Activated CD4-positive, alpha-beta T cell treated with anti-CD3 and anti-CD28 coated beads, Interleukin-2, amount 50 U/mL, for 24 hours (primary cell): ENCODE measurements at places on chromosomes 11 and 22.

GRCh38 chr22:24937114-24937513 is 9.4 kb downstream of the LHFPL7 start:
- no peak for DNase-seq

- DNase-seq, result no peak
These were observed 609.9 kb downstream of the INSC start for GRCh38 chr11:15724601-15725000.

GRCh38 chr11:2791521-2792380 is 92.0 kb upstream of the KCNQ1OT1 start:
- DNase-seq, result no peak

- DNase-seq, result no peak
These were observed 26.6 kb upstream of the CRTAM start for GRCh38 chr11:122811721-122812120.

DNA sequence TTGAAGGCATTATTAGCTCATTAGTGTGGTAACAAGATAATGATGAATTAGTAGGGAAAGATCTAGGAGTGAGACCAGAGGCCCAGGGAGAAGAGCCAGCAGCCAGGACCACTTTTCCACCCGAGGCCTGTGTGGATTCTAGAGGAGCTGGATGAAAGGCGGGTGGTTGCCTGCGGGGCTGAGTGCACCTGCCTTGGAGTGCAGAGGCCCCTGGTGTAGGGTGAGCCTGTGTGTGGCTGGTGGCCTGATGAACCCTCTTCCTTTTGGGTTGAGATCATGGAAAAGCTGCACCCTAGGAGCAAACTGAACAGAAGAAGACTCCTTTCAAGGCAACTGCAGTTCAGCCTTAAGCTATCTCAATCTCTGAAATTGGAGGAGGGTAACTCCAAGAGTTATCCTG is 5.9 kb upstream of the TP53AIP1 start:
- no peak for DNase-seq

- no peak for DNase-seq
These were observed 385 bp downstream of the TST start for GRCh38 chr22:37018815-37019308.

DNA sequence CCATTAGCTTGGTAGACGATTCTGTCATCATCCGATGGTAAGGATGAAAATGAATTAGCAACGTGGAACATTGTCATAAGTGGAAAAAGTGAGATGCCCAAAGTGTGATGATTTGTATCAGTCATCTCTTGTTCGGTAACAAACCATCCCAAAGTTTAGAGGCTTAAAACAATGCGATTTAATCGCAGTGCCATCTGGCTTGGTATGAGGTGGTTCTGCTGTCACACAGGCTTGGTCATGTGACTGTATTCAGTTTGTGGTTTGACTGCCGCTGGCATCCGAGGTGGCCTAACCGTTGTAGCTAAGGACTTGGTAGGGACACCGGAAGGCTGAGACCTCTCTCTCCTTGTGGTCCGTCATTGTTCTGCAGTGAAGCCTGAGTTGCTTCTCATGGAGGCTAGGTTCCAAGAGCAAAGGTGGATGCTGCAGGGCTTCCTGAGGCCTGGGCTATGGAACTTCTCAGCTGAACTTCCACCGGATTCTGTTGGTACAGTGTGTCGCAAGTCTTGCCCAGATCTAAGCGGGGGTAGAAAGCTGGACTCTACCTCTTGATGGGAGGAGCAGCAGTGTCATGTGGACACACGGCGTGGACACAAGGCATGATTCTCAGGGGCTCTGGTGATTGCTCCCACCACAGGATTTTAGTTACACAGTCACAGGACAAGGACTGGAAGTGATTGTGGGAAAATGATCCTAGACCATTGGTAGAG is 36.3 kb downstream of the BCR start:
- DNase-seq, result peak; percentile 58

DNA sequence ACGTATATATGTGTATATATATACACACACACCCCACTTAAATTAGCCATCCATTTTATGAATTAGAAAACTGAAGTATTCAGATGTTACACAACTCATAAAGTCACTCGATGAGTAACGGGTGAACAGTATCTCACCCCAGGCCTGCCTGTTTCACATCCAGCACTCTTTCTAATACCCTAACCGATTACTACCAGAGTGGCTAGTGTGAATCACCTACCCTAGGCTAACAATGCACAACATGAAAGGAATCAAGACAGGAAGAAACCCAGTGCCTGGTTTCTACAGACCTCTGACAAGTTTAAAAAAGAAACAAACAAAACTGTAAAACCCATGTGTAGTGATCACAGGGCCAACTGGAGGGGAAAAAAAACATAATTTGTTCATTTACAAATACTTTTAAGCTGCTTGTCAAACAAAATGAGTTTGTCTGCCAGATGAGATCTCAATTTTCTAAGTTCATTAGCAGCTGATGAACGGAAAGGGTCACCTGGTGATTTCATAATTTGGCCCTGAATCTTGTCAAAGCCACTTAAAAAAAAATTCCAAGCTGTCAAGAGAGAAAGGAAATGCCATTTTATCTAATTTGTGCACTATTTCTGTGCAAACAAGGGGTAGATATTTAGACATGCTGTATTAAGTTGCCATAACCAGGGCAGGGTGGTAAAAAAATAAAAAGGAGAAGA is 134.8 kb downstream of the LARGE1 start:
- no peak for DNase-seq

- DNase-seq, result no peak
These were observed 3.1 kb downstream of the FOSL1 start for GRCh38 chr11:65897020-65897471.

GRCh38 chr11:23124996-23125395 is 264.7 kb upstream of the CCDC179 start:
- no peak for DNase-seq

DNA sequence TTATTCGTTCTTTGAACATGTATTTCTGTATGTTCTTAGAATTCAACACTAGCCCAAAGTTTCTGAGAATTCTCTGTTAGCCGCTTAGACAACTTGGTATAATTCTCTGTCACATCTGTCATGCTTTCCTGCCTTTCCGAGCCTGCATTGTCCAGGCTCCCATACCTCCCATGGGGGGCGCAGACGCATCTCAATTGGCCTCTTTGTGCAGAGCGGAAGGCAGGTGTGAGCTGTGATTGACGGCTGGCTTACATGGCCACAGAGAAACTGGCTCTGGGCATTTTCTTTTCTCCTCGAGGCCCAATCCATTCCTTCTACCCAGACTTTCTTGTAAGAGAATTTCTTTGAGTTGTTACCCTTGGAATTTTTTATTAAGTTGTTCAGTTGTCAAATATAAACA is 132.7 kb upstream of the SESN3 start:
- DNase-seq, result no peak

GRCh38 chr11:111604392-111605009 is 2.3 kb downstream of the SIK2 start:
- DNase-seq, result no peak

DNA sequence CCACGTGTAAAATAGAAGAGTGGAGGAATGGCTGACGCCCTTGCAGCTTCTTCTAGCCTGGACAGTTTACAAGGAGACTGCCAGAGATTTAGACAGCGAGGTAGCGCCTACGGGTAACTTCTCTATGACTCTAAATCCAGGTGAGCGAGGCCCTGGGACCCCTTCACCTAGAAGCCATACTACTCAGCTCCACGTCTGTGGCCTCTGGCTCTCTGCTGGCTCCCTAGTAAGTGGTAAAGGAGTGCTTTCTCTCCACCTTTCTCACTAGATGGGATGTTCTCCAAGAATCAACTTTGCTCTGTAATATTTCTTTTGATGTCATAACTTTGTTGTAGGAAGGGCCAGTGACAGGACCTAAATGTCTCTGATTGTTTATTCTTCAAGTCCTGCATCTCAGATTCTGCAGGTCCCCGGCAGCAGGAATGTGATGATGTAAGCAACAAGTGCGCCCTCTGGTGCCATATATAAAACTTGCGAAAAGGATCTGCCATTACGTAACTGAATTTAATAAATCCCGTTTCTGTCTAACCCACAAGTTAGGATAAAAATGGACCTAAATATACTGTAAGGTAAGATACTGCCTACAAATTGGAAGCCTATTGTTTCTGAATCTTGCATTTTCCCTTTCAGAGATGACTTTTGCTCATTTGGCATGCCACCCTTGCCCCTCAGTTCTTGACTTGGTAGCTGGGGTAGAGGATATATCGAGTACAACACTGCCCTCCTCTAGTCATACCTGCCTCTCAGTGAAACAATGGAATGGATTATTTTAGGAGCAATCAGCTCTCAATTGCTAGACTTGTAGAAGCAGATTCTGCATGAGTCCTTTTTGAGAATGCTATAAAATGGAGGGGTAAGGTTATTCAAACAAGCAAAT is 11.0 kb upstream of the PTPN5 start:
- DNase-seq, result peak; percentile 21

DNA sequence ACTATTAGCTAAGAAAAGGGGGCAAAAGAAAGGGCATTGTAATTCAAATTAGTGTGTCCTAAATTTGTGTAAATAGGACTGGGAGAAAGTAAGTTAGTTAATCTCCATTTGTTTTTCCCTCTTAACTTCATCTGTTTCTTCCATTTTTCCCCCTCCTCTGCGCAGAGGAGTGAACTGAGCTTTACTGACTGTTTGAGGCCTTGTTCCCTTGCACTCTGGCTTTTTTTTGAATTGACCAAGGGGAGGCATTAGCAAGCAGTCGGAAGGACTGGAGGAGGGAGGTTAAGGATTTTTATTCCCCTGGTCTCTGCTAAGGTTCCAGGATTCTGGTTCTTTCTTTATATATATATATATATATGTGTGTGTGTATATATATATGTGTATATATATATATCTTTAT is 15.2 kb upstream of the FANCF start:
- DNase-seq, result no peak

DNA sequence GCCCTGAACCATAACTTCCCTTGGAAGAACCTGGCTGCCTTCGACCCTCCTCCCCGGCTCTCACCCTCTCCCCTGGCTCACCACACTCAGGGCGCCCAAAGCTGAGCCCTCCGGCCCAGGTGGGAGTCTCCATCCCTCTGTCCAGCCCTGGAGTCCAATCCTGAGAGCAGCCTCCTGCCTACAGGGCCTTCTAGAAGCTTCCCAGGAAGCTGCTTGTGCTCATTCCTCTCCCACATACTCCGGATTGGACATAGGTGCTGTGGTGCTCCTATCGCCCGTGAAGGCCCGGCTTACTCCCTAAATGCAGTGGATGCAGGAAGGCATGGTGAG is 1332.0 kb downstream of the BRD1 start:
- no peak for DNase-seq

GRCh38 chr11:77449060-77449521 is 24.8 kb downstream of the PAK1 start:
- no peak for DNase-seq

DNA sequence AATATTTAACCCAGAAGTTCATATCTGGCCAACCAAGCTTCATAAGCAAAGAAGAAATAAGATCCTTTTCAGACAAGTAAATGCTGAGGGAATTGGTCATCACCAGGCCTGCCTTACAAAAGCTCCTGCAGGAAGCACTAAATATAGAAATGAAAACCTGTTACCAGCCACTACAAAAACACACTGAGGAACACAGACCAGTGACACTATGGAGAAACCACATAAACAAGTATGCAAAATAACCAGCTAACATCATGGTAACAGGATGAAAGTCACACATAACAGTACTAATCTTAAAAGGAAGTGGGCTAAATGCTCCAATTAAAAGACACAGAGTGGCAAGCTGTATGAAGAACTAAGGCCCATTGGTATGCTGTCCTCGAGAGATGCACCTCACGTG is 311.4 kb downstream of the DYNC2H1 start:
- DNase-seq, result no peak

- DNase-seq, result no peak
These were observed 83.9 kb downstream of the UVRAG start for GRCh38 chr11:75898871-75899270.

DNA sequence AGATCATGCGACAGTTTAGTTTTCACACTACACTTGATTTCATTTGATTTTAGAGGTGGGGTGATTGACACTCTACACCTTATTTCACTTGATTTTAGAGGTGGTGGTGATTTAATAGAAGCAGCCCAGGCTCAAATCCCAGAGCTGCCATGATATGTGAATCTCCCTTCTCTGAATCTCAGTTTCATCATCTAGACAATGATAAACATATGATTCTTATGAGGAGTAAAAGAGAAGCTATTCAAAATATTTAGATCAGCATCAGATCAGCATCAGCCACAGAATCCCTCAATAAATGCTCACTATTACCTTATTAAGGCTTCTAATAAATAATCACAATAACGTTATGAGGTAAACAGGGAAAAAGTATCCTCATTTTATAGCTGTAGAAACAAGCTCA is 98.8 kb downstream of the MSANTD4 start:
- DNase-seq, result no peak

DNA sequence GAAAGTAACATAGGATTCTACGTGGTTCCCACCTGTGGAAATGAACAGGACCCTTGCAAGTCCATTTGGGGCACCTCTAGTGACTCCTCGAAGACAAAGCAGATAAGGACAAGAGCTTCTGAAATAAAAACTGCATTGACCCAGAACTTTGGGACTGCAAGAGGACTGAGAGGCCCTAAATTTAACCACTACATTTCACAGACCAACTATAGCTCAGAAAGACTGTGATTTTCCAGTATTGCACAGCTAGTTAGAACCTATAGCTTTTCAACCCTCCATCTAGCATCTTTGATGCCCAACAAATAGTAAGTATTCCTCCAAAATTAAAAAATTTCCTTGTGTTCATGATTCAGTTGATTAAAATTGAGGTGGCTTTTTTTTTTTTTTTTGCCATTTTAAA is 107.6 kb upstream of the CD44 start:
- no peak for DNase-seq

DNA sequence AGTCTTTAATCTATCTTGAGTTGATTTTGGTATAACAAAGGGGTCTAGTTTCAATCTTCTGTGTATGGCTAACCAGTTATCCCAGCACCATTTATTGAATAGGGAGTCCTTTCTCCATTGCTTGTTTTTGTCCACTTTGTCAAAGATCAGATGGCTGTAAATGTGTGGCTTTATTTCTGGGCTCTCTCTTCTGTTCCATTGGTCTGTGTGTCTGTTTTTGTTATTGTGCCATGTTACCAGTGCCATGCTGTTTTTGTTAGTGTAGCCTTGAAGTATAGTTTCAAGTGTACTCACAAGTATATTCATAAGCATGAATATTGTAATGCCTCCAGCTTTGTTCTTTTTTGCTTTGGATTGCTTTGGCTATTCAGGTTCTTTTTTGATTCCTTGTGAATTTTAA is 159.6 kb downstream of the TBC1D22A start:
- no peak for DNase-seq

- no peak for DNase-seq
These were observed 90.4 kb upstream of the SHISAL1 start for GRCh38 chr22:44403166-44403565.

DNA sequence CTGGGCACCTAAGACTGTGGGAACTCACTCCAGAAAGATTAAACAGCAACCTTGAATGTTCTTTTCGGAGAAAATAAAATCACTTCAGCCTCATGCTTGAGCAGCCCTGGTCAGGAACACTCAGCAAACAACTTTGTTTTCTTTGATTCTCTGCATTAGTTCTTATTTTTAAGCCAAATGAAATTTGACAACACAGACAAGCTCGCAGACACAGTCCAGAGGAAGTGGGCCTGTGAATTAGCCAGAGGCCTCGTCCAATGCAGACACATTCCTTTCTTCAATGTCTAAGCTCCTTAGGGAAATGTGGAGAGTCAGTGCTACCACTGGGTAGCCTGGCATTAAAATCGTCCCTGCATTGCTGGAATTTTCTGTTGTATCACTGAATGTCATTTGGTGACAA is 62.9 kb upstream of the CSNK2A3 start:
- DNase-seq, result no peak

- DNase-seq, result no peak
These were observed 191.5 kb downstream of the CEP164 start for GRCh38 chr11:117519170-117519569.

- DNase-seq, result no peak
These were observed 42.9 kb downstream of the GAB4 start for GRCh38 chr22:16965083-16965482.
